ENCODE measurements at places on chromosomes 13 and 19.
A peak's percentile ranks its signal among the peaks of the same experiment; 100 is the strongest.

GRCh38 chr13:95156208-95156607 is 145.0 kb downstream of the ABCC4 start:
- peak; percentile 49 for DNase-seq

GRCh38 chr19:50419580-50420035 is 870 bp downstream of the SPIB start:
- no peak for DNase-seq

GRCh38 chr13:61975001-61975400 is 559.4 kb upstream of the PCDH20 start:
- DNase-seq: no peak

- no peak for DNase-seq
Observed at GRCh38 chr19:11832253-11832912, 16.1 kb upstream of the ZNF439 start.

DNA sequence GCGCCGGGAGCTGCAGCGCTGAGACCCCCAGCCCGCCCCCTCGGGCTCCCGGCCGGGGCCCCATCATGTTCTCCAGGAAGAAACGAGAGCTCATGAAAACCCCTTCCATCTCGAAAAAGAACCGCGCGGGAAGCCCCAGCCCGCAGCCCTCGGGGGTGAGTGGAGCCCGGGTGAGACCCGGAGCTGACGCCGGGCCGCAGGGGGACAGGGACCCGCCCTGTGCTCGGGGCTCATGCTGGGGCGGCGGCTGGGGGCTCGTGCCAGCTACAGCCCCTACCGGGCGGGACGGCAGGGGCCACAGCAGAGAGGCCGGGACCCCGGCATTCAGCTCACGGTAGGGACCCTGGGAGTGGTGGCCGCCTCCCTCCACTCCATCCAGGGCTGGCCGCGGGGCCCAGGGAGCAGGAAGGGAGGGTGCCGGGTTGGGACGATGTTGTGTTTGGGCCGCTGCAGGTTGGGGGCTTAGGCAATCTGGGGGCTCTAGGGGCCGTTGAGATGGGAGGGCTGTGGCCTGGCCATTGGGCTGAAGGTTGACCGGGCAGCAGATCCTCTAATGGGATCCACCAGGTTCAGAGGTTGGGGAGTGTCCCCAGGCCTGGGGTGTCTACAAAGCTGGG is 482 bp downstream of the ARHGAP45 start:
- DNase-seq: no peak

DNA sequence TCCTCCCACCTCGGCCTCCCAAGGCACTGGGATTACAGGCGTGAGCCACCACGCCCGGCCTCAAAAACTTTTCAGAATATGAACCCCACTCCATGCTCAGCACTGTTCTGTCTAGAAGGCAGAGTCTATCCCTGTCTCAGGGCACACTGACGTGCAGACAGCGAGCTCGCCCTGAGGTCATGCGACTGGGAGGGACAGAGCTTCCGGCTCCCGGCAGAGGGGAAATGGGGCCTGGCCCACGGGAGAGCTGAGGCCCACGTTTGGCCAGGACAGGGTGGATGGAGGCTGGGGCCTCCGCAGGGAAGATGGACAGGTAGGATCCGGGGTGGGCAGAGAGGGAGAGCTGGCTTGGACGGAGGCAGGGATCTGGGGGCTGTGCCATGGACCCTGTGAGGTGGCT is 2.8 kb upstream of the AZU1 start:
- no peak for DNase-seq

DNA sequence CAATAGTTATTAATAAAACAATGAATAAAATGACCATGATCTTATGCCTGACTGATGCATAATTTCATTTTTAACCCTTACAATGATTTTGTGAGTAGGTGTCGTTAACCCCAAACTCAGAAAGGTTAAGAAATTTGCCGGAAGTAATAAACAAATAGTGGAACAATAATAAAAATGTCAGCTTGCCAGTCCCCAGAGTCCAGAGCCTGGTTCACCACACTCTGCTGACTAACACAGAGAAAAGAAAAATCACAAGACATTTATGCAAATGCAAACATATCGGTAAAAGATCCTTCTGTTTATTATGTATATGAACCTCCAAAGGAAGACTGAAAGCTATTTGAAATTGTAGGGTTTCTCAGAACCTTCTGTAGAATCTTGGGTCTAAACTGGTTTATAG is 563.7 kb downstream of the EFNB2 start:
- DNase-seq: no peak

- peak; percentile 84 for DNase-seq
Observed at GRCh38 chr13:36130552-36131221, 495 bp downstream of the DCLK1 start.

- peak; percentile 90 for DNase-seq
Observed at GRCh38 chr19:33796164-33796875, at the start of gene KCTD15. TSS of gene KCTD15 (plus strand) at chr19:33796870. CDS start at chr19:33800455, 3,585 bp downstream.

DNA sequence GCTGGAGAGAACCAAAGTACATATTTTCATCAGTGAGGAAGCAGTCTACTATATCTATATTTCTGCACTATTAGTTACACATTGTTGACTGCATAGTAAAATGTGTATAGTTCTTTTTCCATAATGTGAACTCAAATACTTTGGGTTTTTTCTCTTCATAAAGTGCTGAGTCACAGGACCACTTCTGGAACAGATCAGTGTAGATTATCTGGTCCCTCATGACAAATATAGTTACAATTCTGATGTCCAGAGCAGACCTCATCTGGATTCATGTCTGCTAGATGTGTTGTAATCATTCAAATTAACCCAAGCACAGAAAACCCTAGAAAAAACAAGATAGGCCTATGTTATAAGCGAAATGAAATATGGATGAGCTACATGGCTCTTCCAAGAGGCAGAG is 171.4 kb downstream of the SUCLA2 start:
- no peak for DNase-seq

DNA sequence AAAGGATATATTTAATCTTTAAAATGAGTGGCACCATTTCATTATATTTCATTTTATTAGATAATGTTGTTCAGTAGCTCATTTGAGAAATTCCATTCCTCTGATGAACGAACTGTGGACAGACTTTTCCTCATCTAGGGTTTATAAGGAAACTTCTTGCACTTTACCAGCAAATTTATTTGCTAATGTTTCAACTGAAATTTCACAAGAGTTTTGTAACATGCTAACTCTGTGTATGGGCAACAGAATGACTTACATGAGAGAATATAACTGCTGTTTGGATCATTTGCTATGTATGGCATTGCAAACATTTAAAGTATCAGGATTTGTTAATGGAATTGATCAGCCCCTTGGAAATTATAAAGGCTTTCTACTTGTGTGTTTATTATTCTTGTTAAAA is 3.7 kb upstream of the IRS2 start:
- DNase-seq: no peak

GRCh38 chr13:29936051-29936813 is 85.8 kb upstream of the UBL3 start:
- DNase-seq: no peak

- no peak for DNase-seq
Observed at GRCh38 chr19:9847087-9847671, 12.1 kb downstream of the PIN1 start.

GRCh38 chr13:113337556-113337955 is 26.4 kb downstream of the GRTP1 start:
- no peak for DNase-seq

GRCh38 chr13:47455626-47456025 is 545.4 kb downstream of the SUCLA2 start:
- DNase-seq: no peak

GRCh38 chr13:64272681-64273080 is 2857.0 kb upstream of the PCDH20 start:
- no peak for DNase-seq

DNA sequence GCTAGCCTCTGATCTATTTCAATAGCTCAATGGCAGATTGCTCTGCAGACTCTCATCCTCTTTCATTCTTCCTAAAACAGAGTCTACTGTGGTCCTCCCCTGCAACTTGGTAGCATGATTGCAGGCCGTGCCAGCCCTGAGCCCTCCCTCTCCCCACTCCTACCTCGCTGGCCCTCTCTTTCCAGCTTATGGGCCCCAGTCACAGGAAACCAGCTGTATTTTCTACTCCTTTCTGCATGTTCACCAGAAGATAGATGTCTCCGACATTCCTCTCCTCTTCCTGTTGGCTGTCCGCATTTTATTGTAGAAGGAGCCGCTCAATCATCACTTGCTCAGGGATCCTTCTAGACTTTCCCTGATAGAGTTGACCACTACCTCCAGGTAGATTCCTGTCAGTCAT is 50.2 kb downstream of the SERP2 start:
- no peak for DNase-seq

- peak; percentile 86 for DNase-seq
Observed at GRCh38 chr19:7595466-7596133, at the start of gene CAMSAP3. TSS of gene CAMSAP3 (plus strand) at chr19:7595863. CDS start at chr19:7596003, 140 bp downstream.

GRCh38 chr13:67140006-67140405 is 90.1 kb downstream of the PCDH9 start:
- peak; percentile 17 for DNase-seq

DNA sequence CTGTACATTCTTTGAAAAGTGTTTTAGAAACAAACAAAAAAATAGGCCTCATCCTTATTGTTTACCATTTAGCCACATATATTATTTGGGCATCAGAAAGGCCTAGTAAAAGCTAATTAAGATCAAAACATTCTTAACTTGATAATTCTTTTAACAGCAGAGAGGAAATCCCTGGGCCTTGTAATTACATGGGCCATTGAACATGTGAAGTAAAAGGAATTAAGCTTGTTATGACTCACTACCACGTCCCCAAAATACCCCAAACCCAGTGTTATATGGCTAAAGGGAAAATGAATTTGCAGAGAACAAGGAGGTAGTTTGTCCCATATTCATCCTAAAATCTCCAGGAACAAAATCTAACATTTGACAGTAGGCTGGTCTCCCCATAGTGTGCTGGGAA is 439.8 kb downstream of the ITGBL1 start:
- peak; percentile 10 for DNase-seq

- DNase-seq: no peak
Observed at GRCh38 chr13:40492511-40492910, 173.9 kb downstream of the FOXO1 start.

DNA sequence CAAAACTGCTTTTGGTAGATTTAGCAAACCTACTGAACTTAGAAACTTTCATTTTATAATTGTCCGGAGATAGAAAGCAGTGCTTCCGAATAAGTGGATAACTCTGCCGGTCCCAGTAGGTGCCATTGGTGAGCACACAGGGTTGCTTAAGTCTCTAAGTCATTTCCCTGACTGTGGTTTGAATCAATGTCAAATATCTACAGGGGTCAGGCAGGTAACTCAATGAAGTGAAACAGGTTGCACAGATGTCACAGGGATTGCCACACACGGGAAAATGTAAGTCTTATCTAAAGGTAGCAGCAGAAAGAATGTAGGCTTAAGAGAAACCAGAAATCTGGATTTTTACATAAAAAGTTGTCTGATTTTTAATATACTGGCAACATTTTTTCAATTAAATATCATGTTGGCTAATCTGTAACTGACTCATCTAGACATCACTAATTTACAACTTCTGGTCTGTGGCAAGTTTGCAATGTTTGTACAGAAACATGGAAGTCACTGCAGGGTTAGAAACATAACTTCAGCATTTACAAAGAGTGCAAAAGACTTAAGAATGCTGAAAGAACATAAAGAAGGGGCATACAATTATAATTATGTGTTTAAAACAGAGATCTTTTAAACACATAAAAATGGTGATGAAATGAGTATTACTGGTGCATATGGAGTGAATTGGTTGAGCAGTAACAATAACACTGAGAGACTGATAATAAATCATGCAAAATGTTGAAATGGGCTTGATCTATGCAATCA is 14.3 kb upstream of the LRRC63 start:
- DNase-seq: no peak

DNA sequence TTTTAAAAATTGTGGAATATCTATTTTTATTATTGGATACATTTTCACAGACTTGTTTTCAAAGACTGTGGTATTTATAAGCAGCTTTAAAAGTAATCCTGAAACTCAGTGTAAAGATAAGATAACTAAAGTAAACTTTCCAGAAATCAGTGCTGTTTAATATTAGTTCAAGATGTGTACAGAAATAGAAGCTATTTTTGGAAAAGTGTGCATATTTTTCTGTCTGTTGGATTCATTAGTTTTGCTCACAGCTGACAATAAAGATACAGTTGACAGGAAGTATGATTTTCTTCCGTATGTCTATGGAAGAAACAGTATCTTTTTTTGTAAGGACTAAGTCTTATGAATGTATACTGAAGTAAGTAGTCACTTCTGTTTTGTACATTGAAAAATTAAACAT is 85.9 kb downstream of the GJA3 start:
- DNase-seq: no peak

GRCh38 chr13:94966422-94966955 is 254.1 kb upstream of the SOX21 start:
- DNase-seq: peak; percentile 62

DNA sequence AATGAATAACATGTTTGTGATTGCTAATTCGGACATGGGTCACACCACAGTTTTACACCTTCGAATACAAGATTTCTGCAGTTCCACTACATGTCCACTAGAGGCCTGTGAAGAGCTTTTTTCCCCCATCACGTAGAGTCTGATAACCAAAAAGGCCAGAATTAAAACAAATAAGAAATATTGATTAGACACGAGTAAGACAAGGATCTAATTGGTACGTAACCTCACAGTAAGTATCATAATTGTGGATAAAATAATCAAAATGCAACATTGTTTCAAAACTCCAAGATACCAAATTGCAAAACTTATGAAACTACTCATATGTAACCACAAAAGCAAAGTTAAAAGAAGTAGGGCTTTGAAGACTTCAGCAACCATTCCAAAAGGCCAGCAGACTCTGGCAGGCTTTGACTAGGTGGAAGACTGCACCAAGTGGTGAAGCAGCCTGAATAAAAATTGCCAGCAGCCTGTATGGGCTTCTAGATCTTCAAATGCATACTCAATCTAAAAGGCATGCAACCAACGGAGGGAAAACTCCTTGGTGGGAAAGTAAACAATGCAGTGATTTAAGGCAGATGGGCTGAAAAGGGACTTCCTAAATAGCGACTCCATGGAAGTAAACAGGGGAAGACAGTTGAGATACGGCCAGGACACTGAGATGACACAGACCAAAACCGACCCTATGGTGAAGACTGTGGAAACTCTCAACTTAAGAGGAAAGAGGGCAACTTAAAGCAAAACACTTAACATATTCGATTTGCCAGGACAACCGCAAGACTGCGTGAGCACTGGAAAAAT is 56.7 kb downstream of the STARD13 start:
- DNase-seq: peak; percentile 79

Measured in eye (tissue), 1 donor.